Activated naive CD8-positive, alpha-beta T cell treated with anti-CD3 and anti-CD28 coated beads for 36 hours (primary cell): ENCODE measurements at places on chromosomes 16 and 17. TPM values are rescaled to one million over a fixed set of nuclear protein-coding genes. Genes with fewer than 3 reads are reported as not detected.

Gene GAS2L2
- 0.40 TPM for total RNA-seq

- DNase-seq: no peak
Observed at GRCh38 chr16:74984194-74984528, 762 bp downstream of the WDR59 start.

DNA sequence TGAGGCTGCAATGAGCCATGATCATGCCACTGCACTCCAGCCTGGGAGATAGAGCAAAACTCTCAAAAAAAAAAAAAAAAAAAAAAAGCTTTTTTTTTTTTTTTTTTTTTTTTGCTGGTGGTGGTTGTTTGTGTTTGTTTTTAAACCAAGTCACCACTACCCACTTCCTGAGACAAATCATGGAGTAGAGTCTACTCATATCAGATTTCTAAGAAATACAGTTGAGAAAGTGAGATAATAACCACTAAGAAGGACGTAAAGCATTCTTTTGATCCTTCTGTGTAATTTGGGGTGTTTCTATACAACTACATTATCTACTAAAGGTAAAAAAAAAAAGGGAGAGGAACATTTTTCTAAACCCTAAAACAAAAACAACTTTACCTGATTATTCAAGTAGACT lies 38.0 kb downstream of the AXIN2 start:
- no peak for DNase-seq

- no peak for DNase-seq
Observed at GRCh38 chr16:86800894-86801293, 222.5 kb downstream of the FOXL1 start.

DNA sequence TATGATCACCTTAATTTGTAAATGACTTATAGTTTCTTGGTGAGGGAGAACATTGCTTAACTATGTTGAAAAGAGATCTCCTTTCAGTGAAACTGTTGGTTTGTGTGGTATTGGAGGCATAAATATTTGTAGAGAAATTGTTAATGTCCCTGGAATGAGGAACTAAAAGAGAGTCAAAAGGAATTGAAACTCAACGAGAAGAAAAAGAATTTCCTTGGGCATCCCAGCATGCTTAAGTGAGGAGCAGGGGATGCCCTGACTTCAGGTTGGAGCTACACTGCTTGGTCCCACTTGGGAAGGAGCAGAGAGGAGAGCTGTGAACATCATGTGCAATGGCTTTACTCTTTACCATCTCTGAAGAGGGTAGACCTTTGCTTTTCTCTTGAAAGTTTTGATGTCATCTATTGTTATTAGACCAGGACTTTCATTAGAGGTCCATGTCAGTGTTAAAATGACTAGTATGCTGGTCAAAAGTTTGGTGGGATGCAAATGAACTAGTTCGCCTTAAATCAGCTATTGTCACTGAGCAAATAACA lies 21.7 kb downstream of the KRT23 start:
- no peak for DNase-seq
